Activated CD4-positive, alpha-beta T cell treated with anti-CD3 and anti-CD28 coated beads, Interleukin-2, amount 10 ng/mL, durations not matched to agents 7 days and 5 days (primary cell): ENCODE measurements at places on chromosomes 4 and X. TPM values are rescaled to one million over a fixed set of nuclear protein-coding genes. Genes with fewer than 3 reads are reported as not detected.

DNA sequence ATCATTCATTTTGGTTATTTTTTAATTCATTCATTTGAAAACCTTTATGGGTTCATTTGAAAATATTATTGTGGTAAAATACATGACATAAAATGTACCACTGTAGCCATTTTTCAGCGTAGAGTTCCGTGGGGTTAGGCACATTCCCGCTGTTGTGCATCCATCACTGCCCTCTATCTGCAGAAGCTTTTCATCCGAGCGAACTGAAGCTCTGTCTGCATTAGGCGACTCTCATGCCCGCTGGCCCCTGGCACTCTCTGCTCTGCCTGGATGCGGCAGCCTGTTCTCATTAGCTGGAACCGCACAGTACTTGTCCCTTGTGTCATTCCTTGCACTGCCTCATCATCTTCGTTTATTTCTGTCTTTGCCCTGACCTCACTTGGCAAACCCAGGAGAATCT is 17.5 kb downstream of the CFAP99 start:
- no peak for DNase-seq

PDE6B gene
- 18.7 TPM for total RNA-seq

DNA sequence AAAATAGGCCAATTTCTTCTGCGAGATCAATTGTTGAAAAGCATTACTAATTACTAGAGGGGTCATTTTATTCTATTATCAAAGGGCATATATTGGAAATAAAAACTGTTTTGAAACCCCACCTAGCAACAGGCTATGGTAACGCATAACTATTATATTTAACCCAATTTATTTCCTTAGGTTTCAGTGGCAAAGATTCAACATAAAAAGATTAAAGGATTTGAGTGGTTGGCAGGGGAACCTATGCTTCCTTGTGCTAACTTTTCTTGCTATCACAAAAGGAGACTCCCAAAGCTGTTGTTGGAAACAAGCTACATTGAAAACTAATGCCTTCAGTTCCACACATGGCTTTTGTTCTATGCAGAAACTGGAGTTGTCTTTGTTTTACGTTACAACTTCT is 166.9 kb upstream of the KLF3 start:
- no peak for DNase-seq

MAGEA3 gene
- total RNA-seq, result not detected

DNA sequence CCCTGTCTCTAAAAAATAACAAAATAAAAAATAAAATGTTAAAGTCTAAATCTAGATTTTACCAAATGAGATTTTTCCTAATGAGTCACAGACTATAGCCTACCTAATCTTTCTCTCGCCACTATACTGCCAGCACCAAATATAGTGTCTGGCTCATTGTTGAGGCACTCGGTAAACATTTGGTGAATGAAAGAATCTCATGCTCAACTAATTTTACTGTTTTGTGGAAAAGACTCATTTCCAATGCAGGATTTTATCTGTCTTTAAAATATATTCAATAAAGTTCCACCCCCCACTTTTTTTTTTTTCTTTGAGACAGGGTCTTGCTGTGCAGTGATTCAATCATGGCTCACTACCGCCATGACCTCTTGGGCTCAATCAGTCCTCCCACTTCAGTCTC is 71.5 kb downstream of the PLS3 start:
- DNase-seq, result no peak

POU4F2 gene
- total RNA-seq, result not detected

OTUD6A gene
- total RNA-seq, result not detected

IKBKG gene
- total RNA-seq, result 41.5 TPM

DNA sequence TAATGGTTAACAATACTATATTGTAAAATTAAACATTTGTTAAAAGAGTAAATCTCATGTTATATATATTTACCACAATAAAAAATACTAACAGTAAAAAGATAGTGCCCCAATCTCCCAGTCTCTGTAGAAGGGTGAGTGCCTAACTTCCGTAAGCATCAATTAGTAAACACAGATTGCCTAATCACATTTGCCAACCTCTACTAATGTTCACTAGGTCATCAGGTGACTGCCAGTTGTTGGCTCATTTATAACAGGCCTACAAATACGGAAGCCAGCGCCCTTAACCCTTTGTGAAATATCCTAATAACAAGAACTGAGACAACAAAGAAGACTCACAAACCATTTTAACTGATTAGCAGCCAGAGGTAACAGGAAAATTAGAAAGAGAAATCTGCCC is 345.1 kb downstream of the INPP4B start:
- no peak for DNase-seq

ADGRL3 gene
- not detected for total RNA-seq

DNA sequence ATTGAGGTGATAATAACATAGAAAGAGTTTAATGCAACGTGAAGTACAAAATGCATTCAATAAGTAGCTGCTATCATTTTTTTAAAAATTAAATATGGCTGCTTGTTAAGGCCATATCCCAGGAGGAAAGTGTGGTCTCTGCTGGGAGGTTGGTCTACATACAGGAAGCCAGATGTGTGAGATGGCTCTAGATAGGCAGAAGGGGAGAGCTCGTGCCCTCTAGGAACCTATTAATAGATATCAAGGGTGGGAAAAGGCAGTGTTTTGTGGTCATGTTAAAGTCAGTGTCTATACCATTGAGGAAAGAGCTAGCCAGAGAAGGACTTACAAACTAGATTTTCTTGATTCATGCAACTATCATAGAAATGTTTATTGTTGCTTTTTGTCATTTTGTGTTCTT is 140.5 kb downstream of the KLHL8 start:
- no peak for DNase-seq

- peak; percentile 20 for DNase-seq
Observed at GRCh38 chr4:75895744-75896314, 6.4 kb downstream of the PPEF2 start.

GRCh38 chr4:54228961-54229501 is at the start of gene PDGFRA:
Gene PDGFRA, plus strand, starts transcription at chr4:54229293. Its CDS starts 29,476 bp downstream, at chr4:54258769.
- DNase-seq, result no peak
